NCI-H1417 (cell line): ENCODE measurements at places on chromosomes 7 and 10.

DNA sequence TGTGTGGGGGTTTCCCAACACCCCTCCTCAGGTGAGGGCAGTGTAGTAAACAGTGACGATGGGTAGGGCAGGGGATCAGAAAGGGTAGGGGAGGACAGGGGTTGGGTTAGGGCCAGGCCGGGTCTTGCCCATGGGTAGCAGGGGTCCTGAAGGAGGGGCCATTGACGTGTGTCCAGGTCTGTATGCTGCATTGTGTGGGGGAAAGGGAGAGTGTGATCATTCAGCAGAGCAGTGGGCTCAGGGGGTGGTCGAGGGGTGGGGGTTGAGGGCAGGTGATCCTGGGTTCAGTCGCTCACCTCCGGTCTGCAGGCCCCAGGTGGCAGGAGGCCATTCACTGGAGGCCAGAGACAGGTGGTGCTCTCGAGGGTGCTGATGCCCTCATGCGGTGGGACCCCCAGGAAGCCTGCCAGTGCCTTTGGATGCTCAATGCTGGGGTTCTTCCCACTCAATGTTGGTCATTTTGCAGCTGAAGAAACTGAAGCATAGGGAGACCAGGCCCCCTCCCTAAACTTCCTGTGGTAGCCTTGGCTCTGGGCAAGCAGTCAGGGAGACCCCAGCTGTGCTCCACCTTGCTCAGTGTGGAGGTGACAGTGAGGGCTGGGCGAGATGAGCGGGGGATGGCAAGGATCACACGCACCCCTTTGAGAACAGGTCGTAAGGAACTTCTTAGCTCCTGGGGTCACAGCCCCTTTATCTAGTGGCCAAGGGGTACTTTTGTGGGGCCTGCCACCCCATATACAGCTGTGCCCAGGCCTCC lies 48.8 kb upstream of the CAMK2B start:
- DNase-seq = no peak

- no peak for DNase-seq
Observed at GRCh38 chr10:89019569-89020327, 29.1 kb downstream of the FAS start.

DNA sequence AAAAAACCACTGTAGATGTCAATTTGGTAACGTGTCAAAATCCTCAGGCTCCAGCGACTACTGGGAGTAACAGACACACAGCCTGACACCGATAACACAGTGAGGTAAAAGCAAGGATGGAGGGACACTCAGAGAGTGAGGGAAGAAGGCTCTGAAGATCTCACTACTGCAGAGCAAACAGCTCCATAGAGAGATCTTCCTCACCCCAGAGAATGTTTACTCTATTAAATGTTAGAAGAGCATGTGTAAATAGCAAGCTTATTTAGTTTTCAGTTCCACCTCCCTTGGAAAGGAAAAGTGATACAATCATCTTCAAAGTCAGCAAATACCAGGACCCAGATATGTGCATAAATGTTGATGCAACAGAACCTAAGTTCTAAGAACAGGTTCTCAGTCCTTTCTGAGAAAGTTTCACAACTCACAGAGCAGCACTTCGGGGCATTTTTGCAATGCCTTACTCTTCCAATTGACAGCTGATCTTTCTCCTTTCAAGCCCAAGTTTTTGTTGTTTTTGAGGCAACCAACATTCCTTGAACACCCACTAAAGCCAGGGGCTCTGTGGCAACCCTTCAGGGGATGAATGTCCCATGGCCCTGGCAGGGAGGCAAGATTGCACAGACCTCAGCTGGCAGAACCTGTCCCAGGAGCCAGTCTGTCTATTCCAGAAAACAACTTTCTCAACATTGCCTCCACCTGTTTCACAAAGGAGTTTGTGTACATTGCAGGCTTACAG lies 177.4 kb downstream of the SFMBT2 start:
- DNase-seq = no peak

DNA sequence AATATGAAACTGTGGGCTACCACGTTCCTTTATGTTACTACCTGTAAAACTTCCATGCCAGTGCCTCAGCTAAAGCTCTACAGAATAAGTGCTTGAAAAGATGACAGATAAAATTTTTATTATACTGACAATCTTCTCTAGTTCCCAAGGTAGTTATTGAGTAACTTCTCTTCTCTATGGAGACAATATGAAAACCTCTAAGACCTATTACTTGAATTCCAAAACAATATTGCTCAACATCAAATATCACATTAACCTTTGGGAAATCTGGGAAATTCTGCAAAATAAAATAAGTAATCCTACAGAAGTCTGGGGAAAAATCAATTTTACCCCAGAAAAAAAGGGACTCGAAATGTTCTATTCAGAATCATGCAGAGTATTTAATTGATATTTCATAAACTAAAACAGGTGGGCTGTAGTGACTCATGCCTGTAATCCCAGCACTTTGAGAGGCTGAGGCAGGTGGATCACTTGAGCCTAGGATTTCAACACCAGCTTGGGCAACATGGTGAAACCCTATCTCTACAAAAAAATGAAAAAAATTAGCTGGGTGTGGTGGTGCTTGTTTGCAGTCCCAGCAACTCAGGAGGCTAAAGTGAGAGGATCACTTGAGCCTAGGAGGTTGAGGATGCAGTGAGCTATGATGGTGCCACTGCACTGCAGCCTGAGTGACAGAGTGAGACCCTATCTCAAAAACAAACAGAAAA lies 23.8 kb upstream of the ANK3 start:
- no peak for DNase-seq

GRCh38 chr7:15475808-15476530 lies 85.8 kb downstream of the AGMO start:
- DNase-seq = no peak

DNA sequence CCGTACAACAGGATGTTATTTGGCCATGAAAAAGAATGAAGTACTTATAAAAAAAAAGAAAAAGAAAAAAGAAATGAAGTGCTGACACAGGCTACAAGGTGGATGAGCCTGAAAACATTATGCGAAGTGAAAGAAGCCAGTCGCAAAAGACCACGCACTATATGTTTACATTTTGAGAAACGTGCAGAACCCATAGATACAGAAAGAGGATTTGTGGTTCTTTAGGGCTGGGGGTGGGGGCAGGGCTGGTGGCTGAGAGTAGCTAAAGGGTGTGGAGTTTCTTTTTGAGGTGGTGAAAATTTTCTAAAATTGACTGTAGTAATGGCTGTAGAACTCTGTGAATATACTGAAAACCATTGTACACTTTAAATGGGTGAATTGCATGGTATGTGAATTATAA lies 86.0 kb upstream of the FAM20C start:
- no peak for DNase-seq

DNA sequence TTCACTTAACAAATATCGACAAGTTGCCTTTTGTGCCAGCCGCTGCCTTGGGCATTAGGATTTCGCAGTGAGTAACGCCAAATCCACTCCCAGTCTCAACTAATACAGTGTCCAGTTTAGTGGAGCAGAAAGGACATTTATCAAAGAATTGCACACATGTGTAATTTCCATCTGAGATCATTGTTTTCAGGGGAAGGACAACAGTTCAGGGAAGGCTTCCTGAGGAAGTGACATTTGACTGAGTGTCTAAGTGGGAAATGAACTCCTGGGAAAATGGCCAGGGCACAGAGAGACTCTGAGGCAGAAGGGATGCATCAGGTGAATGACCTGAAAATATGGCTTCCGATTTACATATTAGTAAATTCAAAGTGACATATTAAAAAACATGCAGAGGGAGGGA lies 89.4 kb downstream of the ITGA8 start:
- no peak for DNase-seq

DNA sequence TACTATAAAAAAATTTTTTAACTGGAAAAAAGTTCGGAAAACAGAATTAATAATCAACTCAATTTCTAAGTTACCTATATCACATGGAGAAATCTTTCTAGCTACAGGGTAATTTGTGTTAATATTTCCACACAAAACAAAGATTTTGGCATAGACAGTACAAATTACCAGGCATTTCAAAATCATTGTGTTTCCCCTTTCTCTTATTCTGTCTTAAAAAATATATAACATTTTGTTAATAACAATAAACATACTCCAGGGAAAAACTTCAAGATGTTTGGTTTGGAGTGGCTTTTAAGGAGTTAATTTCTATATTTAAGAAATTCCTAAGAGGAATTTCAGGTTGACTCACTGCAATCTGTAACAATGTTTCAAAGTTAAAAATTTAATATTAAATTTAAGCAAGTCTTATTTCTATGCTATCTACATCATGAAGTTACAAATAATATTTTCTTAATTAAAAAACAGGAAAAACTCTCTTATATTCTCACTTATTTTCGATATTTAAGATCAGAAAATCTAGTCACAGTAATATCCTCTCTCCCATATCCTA lies 132.6 kb downstream of the NRBF2 start:
- no peak for DNase-seq

DNA sequence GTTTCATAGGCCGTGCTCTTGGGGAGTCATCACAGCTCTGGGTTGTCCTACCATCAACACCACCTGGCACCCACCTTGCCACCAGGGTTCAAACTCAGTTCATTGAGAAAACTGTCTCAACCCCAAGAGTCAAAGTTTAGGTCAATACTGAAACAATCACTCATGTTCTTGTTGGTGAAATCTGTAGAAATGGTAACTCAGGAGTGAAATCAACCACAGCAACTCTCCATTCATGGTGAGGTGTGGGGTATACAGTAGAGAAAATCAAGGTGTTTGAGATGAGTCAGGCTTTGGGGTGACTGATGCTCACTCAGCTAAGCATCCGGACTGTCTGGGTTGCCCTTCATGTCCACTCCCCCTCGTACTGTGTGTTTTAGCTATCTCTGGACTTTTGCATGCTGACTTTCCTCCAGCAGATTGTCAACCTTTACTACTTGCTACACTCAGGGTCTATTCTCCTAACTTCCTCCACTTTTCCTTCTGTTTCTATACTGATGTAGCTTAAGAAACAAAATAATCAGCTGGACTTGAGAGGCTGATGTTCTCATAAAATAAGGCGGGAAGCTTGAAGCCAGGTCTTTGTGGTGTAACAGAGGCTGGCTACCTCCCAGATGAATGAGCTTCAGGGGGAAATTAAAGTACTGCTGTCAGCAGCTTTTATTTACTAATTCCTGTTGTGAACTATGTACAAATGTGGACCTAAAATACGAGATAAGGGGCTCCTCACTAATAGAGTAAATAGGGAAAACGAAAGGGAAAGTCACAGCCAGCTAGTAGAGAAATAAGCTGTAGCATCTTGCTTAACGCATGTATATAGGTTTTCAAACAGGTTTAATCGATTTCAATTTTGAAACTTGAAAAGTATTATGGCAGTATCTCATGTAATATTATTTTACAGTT lies 173.6 kb upstream of the AKR1E2 start:
- peak; percentile 5 for DNase-seq

DNA sequence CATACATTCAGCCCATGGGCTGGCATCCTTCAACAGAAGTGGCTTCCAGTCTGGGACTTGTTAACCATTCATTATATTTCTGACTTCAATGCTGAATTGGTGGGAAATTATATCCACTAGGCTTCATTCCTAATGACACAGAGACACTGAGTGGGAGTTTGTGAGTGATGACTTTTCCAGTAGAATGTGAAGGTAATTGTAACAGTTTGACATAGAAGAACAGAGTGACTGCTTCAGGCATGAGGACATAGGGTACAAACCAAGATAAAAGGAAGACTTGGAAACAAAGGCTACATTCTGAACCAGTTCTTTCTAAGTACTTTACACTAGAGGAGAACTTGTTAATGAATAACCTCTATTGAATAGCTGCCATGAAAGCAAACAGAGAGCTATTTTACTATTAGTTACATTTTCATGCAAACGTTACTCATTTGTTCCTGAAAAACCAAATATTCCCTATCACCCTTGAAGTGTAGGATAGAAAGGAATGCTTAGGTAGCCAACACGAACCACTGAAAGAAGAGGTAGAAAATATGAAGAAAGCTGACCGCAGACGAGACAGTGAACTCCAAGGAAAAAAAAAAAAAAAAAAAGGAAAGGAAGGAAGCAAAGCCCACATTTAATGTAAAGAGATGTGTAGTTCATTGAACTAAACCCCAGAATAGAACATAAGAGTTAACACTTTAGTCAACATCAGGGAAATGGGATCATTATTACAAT lies 237.0 kb upstream of the SEMA3C start:
- DNase-seq = no peak

DNA sequence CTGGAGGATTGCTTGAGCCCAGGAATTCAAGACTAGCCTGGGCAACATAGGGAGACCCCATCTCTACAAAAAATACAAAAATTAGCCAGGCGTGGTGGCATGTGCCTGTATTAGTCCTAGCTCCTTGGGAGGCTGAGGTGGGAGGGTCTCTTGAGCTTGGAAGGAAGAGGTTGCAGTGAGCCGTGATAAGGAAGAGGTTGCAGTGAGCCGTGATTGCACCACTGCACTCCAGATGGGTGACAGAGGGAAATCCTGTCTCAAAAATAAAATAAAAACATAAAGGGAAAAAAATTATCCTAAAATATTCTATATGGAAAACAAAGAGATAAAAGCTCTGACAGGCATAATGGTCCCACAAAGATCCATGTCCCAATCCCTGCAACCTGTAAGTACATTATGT lies 87.9 kb upstream of the KAT6B start:
- no peak for DNase-seq

GRCh38 chr7:116912269-116912909 lies 40.9 kb upstream of the ST7 start:
- no peak for DNase-seq

GRCh38 chr10:17544465-17544864 lies 72.7 kb downstream of the HACD1 start:
- DNase-seq = no peak

GRCh38 chr7:45203936-45204445 lies 46.4 kb downstream of the RAMP3 start:
- no peak for DNase-seq

DNA sequence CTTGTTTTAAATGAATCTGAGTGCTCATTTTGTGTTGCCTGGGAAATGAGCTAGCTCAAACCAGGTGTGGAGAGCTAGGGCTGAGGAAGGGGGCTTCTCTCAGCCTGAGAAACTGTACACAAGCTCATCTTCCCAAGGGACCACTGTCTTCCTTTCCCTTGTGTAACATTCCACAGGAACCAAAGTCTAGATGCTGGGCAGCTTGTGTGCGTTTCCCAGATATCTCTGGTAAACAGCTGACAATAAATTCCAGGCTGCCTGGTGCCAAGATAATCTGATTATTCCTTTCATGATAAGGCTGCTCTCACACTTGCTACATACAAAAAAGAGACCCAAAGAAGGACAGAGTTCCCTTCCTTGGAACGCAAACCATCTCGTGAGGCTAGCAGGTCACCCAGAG lies 33.1 kb upstream of the MKLN1 start:
- no peak for DNase-seq

- DNase-seq = no peak
Observed at GRCh38 chr10:17811146-17811865, 2.2 kb downstream of the MRC1 start.

DNA sequence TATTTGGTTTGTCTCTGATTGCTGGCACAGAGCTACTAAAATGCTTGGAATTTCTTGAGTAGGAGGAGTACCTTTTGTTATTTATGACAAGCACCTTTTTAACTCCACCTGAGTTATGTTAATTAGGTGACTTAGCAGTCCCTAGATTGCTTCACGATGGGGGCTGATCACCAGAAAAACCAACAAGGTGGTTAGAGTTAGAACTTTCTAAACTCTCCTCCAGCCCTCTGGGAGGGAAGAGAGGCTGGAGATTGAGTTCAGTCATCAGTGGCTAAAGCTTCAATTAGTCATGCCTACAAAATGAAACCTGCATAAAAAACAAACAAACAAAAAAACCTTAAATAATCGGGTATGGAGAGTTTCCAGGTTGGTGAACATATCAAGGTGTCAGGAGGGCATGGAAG lies 23.6 kb upstream of the ING3 start:
- no peak for DNase-seq
